ENCODE measurements at places on chromosomes 6 and 20. TPM values are rescaled to one million over a fixed set of nuclear protein-coding genes. Genes with fewer than 3 reads are reported as not detected.
A peak's percentile ranks its signal among the peaks of the same experiment; 100 is the strongest.

- no peak for DNase-seq
Observed at GRCh38 chr6:145213614-145214013, 521.7 kb downstream of the EPM2A start.

GRCh38 chr6:33828764-33829731, 25.2 kb upstream of the MLN start:
- DNase-seq = no peak

- DNase-seq = no peak
Observed at GRCh38 chr20:33640287-33640686, 21.8 kb upstream of the C20orf144 start.

DNA sequence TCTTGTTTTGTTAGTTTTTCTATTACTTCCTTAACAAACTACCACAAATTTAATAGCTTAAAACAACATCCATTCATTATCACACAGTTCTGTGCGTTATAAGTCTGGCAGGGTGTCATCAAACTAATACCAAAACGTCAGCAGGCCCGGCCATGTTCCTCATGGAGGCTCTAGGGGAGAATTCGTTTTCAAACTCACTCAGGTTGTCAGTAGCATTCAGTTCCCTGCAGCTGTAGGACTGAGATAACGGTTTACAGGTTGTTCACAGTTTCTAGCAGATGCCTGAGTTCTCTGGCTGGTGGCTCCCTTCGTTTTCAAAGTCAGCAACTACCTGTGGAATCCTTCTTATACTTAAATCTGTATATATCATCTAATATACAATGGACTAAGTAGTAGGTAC, 72.5 kb upstream of the PRSS16 start:
- no peak for DNase-seq

- DNase-seq = no peak
Observed at GRCh38 chr6:108455688-108456087, 105.0 kb upstream of the FOXO3 start.

DYNLT2 gene
- total RNA-seq = 1.6 TPM

- no peak for DNase-seq
Observed at GRCh38 chr6:3440911-3441310, 15.9 kb downstream of the SLC22A23 start.

TREML2 gene
- total RNA-seq = 0.11 TPM

GRCh38 chr6:105036351-105036750, 79.4 kb downstream of the LIN28B start:
- DNase-seq = no peak

WFDC5 gene
- not detected for total RNA-seq

LST1 gene
- not detected for total RNA-seq

DNA sequence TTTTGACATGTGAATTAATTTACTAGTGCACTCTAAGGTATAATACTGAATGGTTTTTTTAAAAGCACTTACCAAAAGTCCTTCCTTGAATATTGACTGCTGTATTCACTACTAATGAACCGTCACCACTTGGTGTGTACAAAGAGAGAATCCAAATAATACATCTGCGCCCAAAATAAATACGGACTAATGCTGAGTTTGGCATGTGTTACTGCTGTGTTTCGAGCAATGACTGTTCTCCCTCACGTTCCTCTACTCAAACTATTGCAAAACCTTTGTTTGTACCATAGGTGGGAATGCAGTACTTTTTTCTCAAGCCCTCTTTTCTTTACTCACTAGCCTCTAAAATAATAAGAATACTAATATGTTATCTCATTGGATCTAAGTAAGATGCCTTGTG, 305.5 kb downstream of the QKI start:
- DNase-seq = no peak

GRCh38 chr20:57141492-57141891, 124.9 kb downstream of the BMP7 start:
- DNase-seq = no peak

CLPSL1 gene
- not detected for total RNA-seq

DNA sequence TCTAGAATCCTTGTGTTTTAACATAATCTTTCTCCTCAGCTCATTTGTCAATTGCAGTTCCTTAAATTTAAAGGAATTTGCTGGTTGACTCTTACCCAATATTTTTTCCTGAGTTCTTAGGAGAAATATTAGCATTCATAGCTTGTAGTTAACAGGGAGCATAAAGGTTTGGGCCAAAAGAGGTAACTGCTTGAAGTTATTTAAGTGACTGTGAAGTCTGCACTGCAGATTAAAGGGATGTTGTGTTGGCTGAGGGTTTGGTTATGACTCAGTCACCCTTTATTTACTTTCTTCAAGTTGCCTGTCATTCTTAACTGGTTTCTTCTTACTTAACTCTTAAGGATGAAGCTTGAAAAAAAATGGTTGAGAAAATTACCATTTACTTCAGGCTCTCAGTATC, 220.3 kb upstream of the LAMP5 start:
- DNase-seq = no peak

DNA sequence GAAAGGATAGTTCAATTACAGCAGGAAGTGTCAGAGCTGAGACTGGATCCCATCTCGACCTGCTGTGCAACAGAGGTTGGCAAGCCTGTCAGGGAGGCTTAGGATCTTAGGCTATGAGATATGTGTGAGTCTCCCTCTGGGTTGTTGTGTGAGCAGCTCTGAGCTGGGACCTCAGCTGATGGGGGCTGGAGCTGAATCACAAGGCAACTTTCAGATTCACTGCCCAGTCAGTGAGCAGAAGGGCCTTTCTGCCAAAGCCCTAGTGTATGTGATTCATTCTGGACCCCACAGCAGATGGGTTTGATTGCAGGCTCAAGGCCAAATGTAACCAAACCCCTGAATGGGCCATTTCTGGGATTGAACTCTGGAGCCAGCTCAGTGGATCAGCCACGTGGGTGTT, 4.5 kb downstream of the PI3 start:
- DNase-seq = no peak

- peak; percentile 59 for DNase-seq
Observed at GRCh38 chr6:101117393-101118135, 236.4 kb upstream of the ASCC3 start.

PKIB gene
- 73.3 TPM for total RNA-seq

DNA sequence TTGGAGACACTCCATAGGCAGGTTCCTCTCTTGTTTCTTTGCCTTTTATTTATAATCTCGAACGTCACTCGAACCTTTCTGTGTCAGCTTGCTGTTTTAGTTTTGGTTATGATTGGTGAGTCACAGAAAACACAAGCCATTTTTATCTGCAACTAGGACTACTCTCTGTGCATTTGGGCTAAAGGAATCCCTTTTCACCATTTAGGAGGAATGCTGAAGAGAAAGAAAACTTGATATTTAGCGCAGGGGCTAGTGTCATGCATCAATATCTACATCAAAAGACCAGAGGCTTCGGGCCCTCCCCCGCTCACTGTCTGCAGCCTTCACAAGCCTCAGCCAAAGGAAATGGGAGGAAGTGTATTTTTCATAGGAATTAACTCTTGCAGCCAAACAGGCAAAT, 507.8 kb upstream of the CITED2 start:
- DNase-seq = no peak

Measured in H1 (cell line).